ENCODE measurements at places on chromosomes 6 and 20. TPM values are rescaled to one million over a fixed set of nuclear protein-coding genes. Genes with fewer than 3 reads are reported as not detected.

The HEY2 gene
- total RNA-seq = not detected

The BCAS4 gene
- total RNA-seq = 31.1 TPM

The SAMD10 gene
- total RNA-seq = not detected

The SYCP2 gene
- total RNA-seq = 0.50 TPM

The SCRT2 gene
- total RNA-seq = not detected

The ADGB gene
- not detected for total RNA-seq
